HL-60 (cell line): ENCODE measurements at places on chromosomes 16 and 17.

GRCh38 chr16:369275-369865 lies 968 bp downstream of the MRPL28 start:
- DNase-seq = no peak

DNA sequence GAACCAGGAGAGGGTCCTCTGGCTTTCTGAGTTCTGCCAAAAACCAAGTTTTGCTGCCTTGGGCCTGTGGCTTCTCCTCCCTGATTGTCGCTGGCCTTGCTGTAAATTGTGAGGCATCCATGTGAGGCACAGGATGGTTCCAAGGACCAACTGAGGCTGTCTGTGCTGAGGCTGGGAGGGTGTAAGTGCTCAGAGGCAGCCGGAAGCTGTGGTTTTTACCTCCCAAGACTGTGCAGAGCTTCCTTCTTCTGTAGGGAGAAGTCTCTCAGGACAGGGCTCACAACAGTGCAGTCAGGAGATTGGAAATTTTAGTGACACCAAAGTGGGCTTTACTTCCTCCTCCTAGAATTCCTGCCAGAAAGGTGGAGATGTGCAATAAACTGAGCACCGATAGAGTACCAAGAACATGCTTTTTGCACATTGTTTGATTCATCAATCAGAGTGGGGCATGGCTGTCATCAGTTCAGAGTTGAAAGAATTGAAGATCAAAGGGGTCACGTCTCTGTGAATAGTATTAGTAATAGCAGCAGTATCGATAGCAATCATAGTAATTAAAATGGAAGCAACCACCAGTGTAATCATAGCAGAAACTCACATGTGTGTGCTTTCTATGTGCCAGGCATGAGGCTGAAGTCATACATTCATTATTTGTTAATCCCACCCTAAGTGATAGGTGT lies 467.1 kb downstream of the WWOX start:
- peak; percentile 33 for DNase-seq

- DNase-seq = no peak
Measured at GRCh38 chr17:16662936-16663335, 9.3 kb upstream of the ZNF624 start.

- no peak for DNase-seq
Measured at GRCh38 chr17:42111871-42112551, 503 bp downstream of the DHX58 start.

DNA sequence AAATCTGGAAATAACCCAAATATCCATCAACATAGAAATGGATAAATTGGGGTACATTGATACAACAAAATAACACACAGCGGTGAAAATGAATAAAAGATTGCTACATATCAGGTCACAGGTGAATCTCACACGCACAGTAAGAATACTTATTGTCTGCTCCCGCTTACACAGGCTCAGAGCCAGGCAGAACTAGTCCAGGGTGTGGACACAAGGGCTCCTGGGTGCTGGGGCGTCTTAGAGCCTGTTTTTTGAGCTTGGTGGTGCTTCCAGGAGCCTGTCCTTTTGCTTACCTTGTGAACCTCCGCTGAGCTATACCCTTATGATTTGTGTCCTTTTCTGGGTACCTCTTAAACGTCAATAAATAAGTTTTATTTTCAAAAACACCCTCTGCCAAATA lies 19.8 kb upstream of the C16orf74 start:
- no peak for DNase-seq

DNA sequence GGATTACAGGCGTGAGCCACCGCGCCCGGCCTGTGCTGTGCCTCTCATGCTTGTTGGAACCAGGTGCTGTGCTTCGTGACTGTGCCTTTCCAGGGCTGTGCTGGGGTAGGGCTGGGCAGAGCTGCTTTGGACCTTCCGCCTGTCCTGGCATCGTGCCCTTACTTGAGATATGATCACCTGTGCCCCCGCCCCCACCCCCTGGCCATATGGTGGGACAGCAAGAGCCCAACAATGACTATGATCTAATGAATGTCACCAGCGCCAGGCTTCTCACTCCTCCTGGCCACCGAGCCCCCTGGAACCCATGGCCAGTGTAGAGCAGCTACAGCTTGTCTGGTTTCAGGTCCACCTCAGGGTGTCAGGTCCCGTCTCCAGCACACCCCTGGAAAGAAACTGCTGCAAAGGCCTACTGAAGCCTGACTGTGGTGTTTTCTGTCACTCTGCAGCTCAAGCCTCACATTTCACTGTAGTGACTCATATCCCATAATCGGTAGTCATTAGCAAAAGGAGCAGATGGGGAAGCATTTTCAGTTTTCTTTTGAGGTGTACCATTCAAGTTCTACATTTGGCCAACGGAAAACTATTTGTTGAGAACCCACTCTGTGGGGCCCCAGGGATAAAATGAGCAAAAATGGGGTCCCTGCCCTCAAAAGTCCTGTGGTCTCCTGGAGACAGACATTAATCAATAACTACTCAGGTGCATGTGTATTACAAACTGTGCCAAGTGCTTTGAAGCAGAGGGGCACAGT lies 22.1 kb downstream of the FCSK start:
- no peak for DNase-seq

DNA sequence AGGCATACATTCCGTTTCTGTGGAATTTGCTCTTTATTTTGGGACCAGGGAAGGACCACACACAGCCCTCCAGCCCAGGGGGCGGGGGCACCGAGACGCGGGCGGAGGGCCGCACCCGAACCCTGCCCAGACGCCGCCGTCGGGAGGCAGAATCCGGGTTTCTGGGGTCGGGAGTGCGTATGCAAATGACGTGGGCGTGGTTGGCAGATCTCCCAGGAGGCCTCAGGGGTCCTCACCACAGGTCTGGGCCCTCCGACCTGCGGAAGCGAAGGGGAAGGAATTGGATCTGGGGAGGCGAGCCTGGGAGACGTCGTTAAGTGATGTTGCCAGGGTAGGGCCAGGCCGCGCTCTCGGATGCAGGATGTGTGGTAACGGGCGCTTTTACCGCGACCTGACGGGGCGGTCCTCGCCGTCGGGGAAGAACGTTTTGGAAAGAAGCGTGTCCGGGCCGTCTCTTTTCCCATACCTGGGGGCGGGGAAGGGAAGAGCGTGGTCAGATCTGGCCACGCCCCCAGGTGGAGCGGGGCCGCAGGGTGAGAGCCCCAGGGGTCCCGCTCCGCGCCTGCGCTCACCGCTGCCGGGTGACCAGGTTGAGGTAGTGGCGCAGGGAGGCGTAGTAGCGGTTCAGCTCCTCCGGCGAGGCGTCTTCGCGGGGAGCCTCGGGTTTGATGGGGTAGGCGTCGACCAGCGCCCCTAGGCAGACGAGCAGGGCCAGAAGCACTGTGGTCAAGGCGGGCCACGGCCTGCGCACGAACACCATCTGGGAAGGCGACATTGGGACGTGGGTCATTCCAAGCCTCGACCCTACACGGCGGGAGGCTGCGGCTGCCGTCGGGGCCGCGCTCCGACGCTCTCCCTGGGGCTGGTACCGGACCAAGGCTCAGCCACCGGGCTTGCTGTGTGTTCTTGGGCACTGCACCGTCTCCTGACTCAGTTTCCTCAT lies 745 bp downstream of the PYY start:
- DNase-seq = no peak

DNA sequence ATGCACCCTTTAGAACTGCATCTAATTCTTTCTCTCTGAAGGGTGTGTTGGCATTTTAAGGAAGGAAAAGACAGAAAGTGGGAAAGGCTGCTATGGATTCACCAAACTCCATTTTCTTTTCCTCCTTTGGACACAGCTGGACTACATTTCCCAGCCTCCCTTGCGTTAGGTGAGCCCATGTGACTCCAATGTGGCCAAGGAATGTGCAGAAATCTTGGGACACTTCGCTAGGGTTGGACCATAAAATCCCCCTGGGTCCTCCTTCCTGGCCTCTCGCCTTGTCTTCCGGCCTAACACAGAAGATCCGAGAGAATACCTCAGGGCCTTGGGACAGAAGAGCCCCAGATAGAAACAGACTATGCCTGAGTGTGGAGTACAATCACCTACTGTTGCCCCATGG lies 56.3 kb downstream of the ABCC12 start:
- no peak for DNase-seq

DNA sequence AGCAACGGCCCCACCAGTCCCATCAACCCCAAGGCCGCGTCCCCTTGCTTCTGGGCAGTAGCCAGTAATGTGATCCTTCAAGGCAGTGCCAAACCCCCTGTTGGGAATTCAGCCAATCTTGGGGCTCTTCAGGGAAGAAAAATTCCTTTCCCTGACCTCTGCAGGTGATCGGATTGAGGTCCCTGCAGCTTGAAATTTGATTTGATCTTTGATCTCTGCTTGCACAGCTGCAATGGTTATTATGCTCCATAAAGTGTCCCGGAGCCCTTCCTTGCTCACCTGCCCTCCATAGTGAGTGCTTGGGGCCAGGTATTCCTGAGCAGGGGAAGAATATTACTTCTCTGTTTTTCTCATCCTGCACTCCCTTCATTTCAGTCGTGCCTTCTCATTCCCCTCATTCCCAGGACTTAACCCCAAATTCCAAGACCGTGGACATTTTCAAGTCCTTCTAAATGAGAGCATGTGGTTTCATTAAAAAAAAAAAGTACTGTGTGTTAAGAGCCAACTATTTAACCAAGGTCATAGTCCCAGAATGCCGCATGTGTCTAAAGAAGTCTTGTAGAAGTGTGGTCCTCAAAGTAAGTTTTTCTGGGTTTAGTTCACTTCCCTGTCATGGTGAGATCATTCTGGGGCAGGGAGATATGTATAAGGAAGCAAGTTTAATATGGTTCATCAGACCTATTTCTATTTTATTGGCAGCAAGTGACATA lies 56.3 kb downstream of the SOX9 start:
- no peak for DNase-seq

DNA sequence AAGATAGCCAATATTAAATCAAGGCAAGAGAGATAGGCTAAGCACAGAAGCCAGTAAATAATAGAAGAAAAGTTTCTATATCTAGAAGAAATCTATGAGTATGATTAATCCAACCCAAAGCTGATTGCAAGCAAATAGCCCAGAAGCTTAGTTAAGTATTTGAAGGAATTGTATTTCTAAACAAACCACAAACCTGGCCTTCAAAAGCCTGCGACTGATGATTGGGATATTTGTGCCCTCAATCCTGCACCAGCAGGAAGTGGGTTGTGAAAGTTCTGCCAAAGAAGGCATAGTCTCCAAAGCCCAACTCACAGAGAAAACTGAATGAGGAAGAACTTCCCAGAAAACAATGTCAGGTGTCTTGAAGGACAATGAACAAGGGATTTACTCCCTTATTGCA lies 114.5 kb upstream of the C17orf78 start:
- DNase-seq = no peak

DNA sequence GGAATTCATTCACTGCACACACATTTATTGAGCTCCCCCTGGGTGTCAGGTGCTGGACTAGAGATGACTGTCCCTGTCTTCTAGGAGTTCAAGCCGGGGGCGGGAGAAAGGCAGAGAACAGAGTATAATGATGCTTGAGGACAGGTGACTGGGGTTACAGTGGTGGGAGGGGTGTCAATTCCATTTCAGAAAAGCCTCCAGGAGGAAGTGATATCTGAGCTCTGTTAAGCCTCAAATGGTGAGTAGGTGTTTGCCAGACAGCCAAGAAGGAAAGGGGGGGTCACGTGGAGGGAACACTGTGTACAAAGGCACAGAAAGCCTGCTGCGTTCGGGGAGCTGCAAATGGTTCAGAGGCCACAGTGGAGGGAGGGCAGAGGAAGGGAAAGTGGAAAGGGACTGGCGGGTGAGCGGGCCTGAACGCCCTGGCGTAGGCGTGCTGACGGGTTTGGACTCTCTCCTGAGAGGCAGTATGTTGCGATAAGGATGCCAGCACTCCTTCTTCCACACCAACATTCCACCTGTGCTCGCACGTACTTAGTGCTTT lies 9.7 kb upstream of the NXPH3 start:
- no peak for DNase-seq

DNA sequence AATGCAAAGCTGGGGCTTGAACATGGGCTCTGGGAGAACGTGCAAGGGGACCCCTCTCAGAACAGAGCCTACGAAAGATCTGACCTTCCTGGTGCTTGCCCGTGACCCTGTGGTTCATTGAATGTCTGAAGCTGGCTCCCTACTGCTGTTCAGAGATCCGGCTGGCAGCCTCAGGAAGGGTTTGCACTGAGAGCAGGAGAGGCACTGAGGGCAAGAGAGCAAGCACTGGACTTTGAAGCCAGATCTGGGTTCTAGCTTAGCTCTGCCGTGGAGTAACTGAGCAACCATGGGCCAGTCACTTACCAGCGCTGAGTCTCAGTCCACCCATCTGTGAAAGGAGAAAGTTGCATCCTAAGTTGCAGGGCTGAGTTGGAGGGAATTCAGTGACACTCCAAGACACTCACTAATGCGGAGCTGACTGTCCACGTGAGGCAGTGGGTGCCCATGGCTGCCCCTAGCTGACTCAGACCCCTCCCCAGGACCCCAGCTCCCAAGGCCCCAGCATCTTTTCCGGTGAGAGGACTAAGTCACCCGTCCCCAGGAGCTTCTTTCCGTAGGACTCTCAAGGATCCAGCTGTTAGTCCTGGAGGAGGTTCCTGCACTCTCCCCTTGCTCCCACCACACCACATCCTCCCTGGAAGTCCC lies 41.3 kb downstream of the BEAN1 start:
- DNase-seq = no peak

DNA sequence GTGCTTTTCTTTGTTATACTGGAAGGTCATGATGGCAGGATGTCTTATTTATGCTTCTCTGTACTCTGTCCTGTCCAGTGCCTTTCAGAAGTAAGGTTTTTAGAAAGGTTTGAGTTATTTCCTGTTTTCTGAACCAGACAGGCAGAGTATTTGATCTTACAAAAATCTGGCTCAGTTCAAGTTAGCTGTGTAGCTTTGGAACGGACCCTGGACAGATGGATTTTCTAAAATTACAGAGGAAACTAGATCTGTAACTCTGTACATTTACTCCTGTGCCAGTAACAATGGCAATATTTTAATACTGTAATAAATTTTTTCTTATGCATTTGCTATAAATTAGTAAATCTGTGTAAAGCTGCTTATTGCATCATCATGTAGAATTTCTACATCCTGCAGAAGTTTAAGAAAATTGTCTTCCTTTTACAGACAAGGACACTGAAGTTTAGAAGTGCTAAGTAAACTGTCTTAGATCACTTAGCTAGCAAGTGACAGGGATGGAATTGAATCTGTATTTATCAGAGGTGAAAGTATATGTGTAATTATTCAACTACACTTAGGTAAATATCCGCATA lies 347.6 kb downstream of the WWOX start:
- DNase-seq = no peak

DNA sequence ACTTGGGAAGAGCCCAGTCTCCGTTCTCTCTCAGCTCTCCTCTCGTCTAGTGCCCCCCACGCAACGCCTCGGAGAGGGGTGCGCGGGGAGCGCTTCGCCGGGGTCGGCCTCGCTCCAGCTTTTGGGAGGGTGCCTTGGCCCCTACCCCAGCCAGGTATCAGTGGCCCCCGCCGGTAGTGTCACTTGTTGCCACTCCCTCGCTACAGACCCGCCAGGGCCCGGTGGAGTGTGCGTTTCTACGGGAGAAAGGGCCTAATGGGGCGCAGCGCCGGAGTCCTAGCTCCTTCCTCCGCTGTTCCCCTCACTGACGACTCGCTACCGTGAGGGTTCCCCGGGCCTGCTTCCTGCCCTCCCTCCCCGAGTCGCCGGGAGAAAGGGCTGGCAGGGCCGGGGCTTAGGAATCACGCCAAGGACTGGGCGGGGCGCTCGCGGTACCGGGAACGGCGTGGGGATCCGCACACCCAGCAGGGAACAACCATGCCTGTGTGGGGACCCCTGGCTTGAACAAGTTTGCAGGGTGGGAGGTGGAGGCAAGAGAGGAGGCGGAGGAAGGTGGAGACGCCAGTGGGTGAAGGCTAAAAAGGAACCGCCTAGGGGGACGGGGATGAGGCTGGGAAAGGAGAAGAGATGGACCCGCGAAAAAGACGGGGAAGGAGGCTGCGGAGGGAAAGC lies 997 bp upstream of the CDH11 start:
- DNase-seq = no peak
